ENCODE measurements at places on chromosomes 4 and X.

- no peak for DNase-seq
These were observed 241.0 kb upstream of the POF1B start for GRCh38 chrX:85620466-85620865.

- no peak for DNase-seq
These were observed 956.9 kb upstream of the NDST4 start for GRCh38 chr4:116070283-116070682.

- no peak for DNase-seq
These were observed 17.0 kb upstream of the MAPK10 start for GRCh38 chr4:86376850-86377249.

DNA sequence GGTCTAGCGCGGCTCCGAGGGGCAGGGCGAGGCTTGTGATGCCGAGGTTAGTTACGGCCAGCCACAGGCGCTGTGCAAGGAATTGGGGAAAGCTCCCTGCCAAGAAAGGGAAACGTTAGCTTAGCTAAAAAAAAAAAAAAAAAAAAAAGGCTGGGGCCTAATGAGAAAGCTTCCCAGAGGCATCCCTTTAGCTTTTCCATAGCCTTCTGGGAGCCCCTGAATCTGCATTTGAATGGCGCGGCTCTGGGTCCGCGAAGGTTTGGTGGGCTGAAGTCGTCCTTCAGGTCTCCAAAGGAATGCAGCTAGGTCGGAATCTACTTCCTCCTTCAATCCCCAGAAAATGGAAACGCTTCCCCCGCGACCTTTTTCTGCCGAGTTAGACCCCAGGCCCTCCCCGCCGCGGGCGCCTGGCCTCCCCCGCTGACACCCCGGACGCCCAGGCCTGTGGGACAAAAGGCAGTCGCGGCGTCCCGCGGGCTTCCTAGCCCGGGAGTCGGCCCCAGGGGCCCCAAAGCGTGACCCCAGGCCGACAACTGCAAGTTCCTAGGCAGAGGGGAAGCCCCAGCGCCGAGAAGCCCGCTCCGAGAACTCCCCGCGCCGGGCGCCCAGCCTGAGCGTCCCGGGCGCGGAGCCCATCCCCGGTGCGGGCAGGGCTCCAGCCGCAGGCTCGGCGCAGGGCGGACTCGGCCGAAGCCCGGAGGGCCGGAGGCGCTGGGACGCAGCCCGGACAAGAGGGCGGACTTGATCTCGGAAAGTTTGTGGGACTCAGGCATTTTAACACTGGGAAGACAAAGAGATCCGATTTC, 605 bp upstream of the FAT1 start:
- DNase-seq = no peak

GRCh38 chr4:49217492-49217891, 231.4 kb downstream of the CWH43 start:
- no peak for DNase-seq

- DNase-seq = no peak
These were observed 81.5 kb downstream of the ARX start for GRCh38 chrX:24934279-24934678.

DNA sequence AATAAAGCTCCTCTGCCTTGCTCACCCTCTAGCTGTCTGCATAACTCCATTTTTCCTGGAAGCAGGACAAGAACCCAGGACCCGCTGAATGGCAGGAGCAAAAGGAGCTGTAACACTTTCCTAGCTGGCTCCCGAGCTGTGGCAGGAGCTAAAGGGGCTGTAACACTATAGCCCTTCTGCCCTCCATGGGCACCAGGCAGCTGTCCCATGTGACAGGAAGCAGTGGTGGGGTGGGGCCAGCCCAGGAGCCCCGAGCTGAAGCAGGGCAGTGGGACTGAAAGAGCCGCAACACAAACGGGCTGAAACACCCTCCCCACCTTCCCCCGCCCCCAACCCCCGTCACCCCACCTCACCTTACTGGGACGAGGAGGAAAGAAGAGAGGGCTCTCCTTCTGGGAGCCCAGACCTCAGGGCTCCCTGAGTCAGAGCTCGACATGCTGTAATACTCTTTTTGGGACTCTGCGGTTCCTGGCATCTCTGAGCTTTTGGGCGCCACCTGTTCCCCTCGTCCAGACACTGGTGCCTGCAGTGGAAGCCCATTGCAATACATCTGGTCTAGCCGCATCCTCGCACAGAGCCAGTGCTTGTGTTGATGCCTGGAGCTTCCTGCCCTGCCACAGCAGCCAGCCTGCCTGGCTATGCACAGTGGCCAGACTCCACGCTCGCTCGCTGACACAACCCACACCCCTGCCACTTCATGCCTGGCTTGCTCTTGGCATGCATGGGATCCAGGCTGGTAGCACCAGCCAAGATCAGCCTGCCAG, 39.4 kb downstream of the PPM1K start:
- no peak for DNase-seq

DNA sequence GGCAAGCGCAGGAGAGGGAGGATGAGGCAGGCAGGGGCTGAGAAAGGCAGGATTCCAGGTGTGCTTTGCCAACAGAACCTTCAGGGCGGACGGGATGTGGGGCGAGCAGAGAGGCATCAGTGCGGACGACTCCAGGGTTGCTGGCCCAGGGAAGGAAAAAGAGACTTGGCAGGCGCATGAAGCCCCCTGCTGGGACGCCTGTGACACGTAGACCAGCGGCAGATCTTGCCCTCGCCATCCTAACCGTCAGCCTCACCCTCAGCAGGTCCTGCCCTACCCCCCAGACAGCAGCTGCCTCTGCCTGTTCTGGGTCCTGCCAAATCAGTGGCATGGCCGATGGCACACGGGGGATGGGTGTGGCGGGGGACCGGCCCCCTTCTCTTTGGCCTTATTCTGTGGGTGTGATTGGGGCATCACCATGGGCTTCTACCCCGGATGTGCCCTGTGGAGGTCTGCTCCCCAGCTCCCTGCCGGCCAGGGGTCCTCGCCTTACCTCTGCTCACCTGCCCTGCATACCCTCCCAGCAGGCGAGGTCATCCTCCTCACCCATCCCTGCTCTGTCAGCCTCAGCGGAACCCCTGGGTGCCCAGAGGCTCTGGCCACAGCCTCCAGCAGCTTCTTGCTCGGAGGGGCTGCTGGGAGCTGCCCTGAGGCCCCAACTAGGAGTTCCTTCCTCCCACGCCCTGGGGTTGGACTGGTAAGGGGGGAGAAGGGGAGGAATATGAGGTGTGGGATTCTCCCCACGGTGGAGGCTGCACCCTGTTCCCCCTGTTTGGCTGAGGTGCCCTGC, 2.9 kb upstream of the SH3BP2 start:
- DNase-seq = no peak

DNA sequence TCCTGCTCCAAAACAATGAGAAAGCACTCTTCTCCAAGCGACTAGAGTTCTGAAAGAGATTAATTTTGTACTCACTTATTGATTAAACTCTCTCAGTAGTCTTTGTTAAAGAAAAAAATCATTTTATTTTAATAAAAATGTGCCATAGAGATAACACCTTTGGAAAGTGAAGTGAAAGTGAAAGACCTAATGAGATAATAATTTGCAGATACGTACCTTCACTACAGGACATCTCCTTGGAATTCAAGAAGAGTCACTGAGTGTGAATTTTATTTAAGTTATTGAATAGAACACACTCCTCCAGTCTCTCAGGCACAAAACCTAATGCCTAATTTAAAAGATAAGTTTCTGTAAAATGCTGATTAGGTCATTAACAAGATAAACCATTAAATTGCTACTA, 1070.6 kb upstream of the GRID2 start:
- no peak for DNase-seq

DNA sequence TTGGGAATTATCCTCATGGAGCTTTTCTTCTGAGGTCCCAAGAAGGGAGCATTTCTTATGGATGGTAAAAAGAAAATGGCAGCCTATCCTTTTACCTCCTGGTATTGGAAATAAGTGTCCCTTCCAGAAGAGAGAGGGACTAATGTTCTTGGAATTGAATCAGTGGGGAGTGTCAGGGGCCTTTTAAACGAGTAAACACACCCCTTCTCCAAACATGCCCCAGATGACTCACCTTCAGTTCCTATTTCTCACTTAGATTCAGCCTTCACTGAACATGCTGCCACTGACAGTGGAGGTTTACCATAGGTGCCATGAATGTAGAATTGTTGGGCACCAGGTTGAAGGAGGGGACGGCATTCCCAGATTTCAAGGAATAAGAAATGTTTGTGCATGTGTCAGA, 19.0 kb downstream of the MAGEC2 start:
- DNase-seq = no peak

GRCh38 chr4:68175562-68176155, 46.0 kb upstream of the TMPRSS11F start:
- peak; percentile 33 for DNase-seq

DNA sequence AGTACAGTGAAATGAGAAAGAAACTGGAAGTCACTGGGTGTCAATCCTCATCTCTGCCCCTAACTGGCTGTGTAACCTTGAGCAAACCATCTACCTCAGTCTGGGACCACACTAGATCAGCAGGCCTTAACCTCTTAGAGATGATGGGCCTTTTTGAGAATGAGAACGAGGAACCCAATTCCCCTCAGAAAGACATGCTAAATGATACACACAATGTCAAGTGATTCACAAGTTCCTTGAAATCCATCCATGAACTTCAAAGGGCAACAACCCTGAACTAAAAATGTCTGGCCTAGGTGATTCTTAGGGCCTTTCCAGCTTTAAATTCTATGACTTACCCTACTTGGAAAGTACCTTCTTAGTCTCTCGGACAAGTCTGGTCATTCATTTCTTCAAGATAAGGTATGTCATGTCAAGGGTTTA, 47.4 kb downstream of the ACSL4 start:
- DNase-seq = no peak

DNA sequence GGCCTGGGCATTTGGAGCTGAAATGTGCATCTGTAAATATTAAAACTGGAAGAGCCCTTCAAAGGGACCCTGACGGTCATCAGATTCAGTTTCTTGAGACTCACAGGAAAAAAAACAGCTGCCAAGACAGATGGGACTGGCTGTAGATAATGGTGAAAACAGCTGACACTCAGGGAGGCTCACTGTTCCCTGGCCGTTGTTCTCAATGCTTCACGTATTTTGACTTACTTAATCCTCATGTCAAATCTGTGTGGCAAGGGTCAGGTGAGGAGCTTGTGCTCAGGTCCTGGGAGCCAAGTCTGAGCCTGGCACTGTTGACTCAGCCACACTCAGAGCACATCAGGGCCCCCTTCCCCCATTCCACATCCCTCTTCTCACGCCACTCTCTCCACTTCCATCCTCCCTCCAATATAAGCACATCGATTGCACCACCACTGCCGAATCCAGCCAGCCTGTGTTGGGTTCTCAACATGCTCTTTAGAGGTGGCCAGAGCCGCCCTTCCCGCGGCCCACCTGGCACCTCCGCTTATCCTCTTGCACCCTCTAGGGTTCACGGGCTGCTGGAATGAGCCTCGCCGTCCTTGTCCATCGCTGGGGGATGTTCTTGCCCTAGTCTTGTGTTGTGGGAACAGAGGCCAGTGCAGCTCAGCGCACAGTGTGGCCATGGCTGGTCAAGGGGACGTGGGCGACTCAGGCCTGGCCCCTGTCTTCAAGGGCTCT, 40.1 kb downstream of the EVC start:
- no peak for DNase-seq

DNA sequence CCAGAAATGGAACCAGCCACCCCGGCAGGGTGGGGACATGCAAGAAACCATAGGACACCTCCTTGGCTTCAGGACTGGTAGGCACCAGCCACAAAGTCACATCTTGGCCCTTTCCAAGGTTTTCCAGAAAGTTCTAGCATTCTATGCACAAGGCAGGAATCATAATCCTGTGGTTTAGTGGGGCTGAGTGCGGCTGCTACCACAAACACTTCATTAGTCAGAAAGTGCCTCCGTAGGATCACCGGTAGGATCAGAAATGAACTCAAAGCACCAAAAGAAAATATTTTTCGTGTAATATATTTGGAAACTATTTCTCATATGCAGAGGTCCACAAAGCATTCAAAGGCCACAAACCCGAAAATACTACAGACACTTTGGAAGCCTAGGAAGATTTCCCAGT, 191.7 kb downstream of the PTTG2 start:
- no peak for DNase-seq

- DNase-seq = no peak
These were observed 67.6 kb downstream of the POLA1 start for GRCh38 chrX:24761306-24761705.

GRCh38 chrX:106921637-106922036, 1.4 kb downstream of the CLDN2 start:
- no peak for DNase-seq

DNA sequence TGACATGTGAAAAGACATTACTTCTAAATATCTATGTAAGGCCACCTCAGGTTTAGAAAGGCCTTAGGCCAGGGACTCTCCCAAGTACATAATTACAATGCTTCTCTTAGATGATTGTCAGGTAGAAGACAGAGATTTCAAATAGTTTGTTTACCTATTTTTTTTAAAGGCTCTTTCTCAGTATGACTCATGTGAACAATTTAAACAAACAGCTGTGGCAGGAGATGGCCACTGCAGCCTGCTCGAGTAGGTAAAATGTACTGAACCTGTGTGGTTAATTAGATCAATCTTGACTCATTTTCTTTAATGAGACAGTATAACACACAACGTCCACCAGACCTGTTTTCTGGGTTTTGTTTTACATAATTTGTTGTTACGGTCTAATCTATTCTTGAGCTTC, 50.2 kb downstream of the LEF1 start:
- no peak for DNase-seq

- no peak for DNase-seq
These were observed 62.2 kb upstream of the FAM241A start for GRCh38 chr4:112082954-112083586.

DNA sequence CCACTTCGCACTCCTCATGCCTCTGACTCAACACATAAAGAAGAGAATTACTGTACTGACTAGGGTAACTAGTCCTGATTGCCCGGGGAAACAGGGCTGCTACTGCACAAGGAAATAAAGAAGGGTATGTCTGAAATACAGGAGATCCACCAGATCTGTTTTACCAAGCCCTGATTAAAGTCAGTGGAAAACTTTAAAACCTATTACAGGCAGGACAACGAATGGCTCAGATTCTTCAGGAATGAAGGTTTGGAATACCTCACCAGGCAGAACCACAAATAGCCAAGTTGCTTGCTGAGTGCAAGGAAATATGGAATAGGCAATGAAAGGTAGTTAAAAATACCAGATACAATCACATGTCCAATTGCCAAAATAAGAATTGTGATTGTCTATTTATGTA, 17.3 kb downstream of the LAMTOR3 start:
- no peak for DNase-seq

- DNase-seq = no peak
These were observed 348.5 kb upstream of the NR3C2 start for GRCh38 chr4:148790691-148791090.

- no peak for DNase-seq
These were observed 50.8 kb upstream of the HMX1 start for GRCh38 chr4:8922481-8922880.

- no peak for DNase-seq
These were observed 584.2 kb upstream of the FTHL17 start for GRCh38 chrX:31656013-31656412.

DNA sequence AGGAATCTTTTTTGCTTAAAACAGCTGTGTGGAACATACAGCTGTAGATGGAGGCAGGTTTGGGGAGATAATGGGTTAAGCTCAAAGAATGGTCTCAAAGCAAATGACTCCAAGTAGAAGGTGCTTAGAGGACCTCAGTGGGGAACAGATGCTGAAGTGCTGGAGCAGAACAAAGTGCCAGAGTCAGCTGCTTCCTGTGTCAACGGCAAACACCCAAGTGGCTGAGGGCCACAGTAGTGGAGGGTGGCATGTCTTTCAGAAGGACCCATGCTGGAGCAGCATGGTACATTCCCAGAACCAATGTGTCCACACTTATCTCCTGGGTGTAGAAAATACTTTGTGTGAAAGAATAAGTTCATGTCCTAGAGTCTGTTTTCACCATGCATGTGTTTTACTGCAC, 197.5 kb downstream of the CCNG2 start:
- DNase-seq = no peak

All from activated CD4-positive, alpha-beta T cell treated with anti-CD3 and anti-CD28 coated beads, Interleukin-2, amount 50 U/mL, for 24 hours (primary cell).